ENCODE measurements at places on chromosomes 2 and 18. TPM values are rescaled to one million over a fixed set of nuclear protein-coding genes. Genes with fewer than 3 reads are reported as not detected.

CELF4 gene
- not detected for polyA plus RNA-seq

MC4R gene
- not detected for polyA plus RNA-seq

TP53I3 gene
- 144 TPM for polyA plus RNA-seq

DNA sequence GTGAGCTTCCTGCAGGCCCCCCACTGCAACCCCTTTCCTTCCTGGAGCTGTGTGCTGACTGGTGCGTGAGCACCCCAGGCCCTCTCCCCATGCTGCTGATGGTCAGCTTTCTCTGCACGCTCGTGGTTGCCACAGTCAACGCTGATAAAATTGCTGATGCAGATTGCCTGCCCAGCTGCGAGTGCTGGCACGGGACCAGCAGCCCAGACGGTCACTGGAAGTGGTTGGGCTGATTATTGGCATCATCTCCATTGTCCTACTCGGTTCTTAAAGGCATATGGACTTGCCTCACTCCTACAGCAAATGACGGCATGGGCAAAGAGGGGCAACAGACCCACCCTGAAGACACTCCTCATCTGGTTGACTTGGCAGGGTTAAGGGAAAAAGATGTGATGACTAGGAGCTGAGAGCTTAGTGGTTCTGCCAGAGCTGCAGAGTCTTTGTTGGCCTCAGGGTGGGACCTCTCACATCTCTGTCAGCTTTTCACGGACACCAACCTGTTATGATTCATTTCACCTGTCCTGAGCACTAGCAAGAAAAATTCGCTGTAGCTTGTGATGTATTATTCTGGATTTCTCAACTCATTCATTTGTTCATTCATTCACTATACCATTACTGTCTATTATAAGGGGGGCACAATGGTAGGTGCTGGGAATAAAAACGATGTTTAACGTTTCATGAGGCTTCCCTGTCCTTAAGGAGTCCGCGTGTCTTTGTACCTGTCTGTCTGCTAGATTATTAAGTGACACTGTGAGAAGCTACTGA, 38.4 kb downstream of the PAX8 start:
- DNase-seq, result peak; percentile 91

DNA sequence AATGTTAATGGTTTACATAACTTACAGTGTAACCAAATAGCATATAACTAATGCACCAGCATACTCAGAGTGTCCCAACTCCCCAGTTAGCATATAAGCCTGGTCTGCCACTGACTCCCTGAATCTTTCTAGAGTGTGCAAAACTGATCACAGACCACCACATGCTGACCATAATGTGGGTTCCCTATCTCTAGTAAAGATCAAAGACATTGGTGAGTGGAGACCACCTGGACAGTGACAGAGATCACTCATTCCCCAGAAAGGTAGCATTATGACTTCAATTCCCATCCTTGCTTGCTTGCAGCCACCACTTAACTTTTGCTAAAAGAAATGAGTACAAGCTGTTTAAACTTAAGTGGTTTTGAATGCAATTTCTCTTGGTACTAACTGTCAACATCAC, 39.0 kb downstream of the KANSL1L start:
- no peak for DNase-seq

GRCh38 chr2:205198140-205198525, 484.2 kb upstream of the NRP2 start:
- no peak for DNase-seq

DNA sequence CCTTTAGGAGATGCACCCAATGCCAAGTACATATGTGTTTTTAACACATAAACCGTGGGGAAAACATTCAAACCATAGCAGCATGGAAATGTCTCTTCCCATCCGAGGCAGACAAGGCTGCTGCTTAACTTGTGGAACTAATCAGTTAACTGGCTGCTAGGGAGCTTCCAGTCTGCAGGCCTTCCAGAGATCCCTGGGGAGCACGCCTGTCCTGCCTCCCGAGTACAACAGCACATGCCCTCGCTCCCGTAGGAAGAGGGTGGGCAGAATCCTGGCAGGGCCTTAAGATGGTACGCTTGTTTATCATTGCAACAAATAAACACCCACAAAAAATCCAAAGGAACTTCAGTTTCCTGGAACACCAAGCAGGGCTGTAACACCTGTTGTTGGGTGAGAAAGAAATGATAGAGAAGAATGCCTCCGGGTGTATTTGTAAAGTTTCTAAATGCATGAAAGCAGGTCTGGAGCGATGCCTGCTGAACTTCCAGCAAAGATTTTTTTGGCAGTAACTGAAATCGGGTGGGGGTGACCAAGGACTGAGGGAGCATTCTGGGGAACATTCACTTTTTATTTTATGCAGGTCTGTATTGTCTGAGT, 56.2 kb downstream of the EDAR start:
- no peak for DNase-seq

DNA sequence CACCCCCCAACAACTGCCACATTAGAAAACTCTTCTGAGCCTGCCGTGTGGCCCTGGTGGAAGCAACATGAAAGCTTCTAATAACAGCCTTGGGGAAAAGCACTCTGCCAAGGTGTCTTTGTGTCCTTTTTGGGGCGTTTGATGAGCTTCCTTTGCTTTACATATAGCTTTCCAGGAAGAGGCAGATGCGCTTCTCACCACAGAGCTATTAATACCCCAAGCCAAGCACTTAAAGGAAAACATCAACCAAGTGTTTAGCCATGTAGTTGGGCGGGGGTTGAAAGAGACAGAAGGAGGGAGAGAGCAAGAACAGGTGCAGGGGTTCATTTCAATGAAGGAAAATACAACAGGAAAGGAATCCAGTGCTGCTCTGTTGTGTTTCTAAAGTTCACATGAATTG, 176.1 kb downstream of the VAPA start:
- DNase-seq, result no peak
